ENCODE measurements at places on chromosomes 1 and 21.

DNA sequence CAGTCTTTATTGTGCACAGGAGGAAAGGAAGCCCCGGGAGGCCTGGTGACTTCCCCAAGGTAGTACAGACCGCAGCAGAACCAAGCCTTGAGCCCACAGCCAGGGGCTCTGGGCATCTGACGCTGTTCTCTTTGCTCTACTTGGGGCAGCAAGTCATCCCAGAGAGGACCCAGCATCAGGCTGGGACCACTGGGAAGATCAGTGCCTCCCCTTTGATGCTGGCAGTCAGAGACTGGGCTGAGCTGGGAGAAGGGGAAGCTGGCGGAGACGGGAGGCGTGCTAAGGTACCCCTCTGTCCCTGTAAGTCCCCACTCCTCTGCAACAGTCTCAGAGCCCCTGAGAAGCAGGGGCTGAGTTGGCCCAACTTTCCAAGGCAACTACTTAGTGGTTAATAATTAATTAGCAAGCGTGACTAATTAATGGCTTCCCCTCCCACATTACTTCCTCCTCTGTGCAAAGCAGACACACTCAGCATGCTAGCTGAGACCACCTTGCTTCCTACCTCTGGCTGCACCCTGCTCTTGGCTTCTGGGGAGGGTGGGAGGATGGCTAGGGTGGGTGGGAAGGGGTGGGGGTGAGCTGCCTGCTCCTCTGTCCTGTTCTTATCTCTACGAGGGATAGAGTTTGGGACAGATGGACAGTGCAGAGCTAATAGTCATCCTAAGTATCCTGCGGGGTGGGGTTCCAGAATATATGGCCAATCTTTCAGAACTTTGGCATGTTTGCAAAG lies 1.3 kb downstream of the INAVA start:
- H3K27me3 ChIP-seq: no peaks in the 10 kb centered on the region
- peaks cover 20% of the 10 kb centered on the region for H3K4me1 ChIP-seq
- DNase-seq: no peak

DNA sequence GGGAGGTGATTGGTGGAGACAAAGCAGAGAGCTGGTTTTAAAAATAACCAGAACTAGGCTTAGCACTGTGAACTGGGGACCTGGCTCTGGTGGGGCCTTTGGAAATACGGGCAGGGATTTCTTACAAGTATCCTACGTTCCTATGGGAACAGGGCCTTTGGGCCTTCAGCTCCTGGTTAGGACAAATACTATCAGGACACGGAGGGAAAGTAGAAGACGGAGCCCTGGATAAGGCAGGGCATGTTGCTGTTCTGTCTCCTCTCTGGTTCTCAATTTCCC lies 5.3 kb upstream of the MYOG start:
- no peaks in the 10 kb centered on the region for H3K27me3 ChIP-seq
- no peak overlapping the region for H3K27ac ChIP-seq

- H3K36me3 ChIP-seq: no peaks in the 10 kb centered on the region
- H3K4me3 ChIP-seq: no peak overlapping the region
- no peak for DNase-seq
- no peak overlapping the region for H3K27ac ChIP-seq
- no peaks in the 10 kb centered on the region for H3K27me3 ChIP-seq
Observed at GRCh38 chr1:60874718-60875117, 207.6 kb upstream of the NFIA start.

DNA sequence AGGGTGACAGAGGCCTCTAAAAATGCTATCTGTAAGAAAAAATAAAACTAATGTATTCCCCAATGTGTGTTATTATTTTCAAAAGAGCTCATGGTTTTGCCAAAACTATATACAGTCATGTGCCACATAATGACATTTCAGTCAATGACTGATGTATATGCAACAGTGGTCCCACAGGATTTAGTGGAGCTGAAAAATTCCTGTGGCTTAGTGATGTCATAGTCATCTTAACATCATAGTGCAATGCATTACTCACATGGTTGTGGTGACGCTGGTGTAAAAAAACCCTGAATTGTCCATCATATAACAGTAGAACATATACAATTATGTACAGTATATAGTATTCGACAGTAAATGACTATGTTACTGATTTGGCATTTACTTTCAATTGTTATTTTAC lies 172.4 kb downstream of the CACNA1E start:
- no peak overlapping the region for H3K27ac ChIP-seq
- no peaks in the 10 kb centered on the region for H3K36me3 ChIP-seq
- DNase-seq: no peak
- no peaks in the 10 kb centered on the region for H3K27me3 ChIP-seq

DNA sequence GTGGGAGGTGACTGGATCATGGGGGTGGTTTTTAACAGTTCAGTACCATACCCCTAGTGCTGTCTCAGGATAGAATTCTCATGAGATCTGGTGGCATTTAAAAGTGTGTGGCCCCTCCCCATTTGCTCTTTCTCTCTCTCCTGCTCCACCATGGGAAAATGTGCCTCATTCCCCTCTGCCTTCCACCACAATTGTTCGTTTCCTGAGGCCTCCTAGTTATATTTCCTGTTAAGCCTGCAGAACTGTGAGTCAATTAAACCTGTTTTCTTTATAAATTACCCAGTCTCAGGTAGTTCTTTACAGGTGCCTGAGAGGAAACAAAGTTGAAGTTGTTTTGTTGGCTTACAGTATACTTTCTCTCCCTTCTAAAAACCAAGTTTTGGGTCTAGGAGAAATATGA lies 23.1 kb upstream of the SLC22A15 start:
- H3K4me1 ChIP-seq: no peaks in the 10 kb centered on the region
- H3K27ac ChIP-seq: no peak overlapping the region
- H3K36me3 ChIP-seq: no peaks in the 10 kb centered on the region

DNA sequence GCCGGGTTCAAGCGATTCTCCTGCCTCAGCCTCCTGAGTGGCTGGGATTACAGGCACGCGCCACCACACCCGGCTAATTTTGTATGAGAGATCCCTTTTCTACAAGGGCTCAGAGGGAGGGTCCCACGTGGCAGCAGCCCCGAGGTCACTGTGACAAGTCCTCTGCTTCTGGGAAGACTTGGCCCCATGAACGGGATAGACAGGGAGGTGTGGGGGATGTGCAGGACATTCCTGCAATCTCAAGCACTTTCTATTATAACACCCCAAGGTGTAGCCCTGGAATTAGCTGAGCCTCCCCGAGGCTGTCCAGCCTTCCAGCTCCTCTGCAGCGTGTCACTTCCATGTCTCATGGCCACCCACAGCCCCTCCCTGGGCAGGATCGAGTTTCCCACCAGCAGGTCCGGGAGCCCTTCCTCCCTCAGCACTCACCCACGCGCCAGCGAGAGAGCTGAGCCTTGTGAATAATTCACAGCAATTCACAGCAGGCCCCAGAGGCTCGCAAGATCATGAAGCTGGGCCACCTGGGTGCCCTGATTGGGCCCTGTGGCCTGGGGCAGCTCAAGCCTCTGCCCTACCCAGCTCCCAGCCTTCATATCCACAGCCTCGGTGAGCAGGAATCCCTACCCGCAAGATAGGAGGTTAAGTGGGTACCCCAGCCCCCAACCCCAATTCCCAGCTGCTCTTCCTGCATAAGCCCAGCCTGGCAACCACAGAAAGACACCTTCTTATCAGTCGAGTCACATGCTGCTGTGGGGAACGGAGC lies 22.8 kb upstream of the RNU1-4 start:
- no peak overlapping the region for H3K27ac ChIP-seq
- no peaks in the 10 kb centered on the region for H3K4me1 ChIP-seq
- H3K27me3 ChIP-seq: no peaks in the 10 kb centered on the region
- H3K4me3 ChIP-seq: no peak overlapping the region
- H3K36me3 ChIP-seq: no peaks in the 10 kb centered on the region
- DNase-seq: peak; percentile 43

GRCh38 chr1:87615491-87615890 lies 286.8 kb downstream of the LMO4 start:
- H3K4me3 ChIP-seq: no peak overlapping the region
- H3K27ac ChIP-seq: no peak overlapping the region
- H3K36me3 ChIP-seq: no peaks in the 10 kb centered on the region
- no peak for DNase-seq
- H3K27me3 ChIP-seq: no peaks in the 10 kb centered on the region
- no peaks in the 10 kb centered on the region for H3K4me1 ChIP-seq

DNA sequence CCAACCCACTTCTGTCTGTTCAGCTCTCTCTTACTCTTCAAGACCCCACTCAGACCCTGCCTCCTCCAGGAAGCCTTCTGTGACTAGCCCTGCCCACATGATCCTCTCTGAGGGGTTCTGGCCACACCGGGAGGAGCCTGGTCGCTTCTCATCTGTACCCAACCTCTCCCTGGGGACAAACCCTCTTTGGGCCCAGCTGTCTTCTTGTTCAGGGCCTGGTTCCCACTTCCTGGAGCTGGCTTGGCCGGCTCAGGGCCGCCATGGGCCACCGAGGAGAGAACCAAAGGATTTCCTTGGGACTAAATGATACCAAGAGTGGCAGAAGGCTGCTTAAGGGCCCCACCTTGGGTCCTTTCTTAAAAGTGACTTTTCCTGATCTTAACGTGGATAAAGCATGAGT lies 124.7 kb upstream of the ZBTB40 start:
- H3K27me3 ChIP-seq: no peaks in the 10 kb centered on the region
- no peak overlapping the region for H3K4me3 ChIP-seq
- no peaks in the 10 kb centered on the region for H3K36me3 ChIP-seq
- no peak for DNase-seq
- H3K27ac ChIP-seq: no peak overlapping the region

DNA sequence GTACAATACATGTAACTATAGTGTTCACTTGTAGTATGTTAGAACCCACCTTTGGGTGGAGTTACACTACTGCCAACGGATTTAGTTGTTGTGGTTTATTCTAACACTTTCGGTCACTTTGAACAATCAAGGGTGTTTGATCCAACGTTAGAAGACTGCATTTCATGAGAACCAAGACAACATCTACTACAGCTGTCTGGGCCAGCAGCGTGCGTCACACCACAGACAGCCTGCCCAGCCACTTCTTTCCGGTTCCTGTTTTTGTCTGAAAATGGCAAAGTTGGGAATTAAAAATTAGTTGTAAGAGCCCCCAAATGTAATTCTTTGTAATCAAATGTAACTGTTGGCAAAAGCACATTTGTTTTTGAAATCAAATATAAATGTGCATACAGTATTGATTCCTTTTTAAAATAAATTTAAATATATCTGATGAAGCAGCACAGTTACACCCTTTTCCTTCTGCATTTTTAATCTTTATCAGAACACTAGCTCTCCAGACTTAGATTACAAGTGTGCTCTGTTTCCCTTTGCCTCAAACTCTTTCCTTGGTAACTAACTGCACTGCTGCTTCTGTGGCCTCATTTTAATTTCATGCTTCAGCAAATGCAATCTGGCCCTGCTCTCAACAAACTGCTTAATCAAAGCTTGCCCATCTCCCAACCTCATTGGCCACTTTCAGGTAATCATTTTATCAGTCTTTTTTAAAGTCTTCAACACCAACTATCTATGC lies 86.6 kb upstream of the DPH5 start:
- no peaks in the 10 kb centered on the region for H3K27me3 ChIP-seq
- H3K4me1 ChIP-seq: peaks cover 8% of the 10 kb centered on the region
- no peaks in the 10 kb centered on the region for H3K36me3 ChIP-seq

Measured in liver (tissue), 10 donors.